ENCODE measurements at places on chromosomes 7 and 10.

- no peak for DNase-seq
Observed at GRCh38 chr7:96013836-96014235, 241.5 kb downstream of the DYNC1I1 start.

DNA sequence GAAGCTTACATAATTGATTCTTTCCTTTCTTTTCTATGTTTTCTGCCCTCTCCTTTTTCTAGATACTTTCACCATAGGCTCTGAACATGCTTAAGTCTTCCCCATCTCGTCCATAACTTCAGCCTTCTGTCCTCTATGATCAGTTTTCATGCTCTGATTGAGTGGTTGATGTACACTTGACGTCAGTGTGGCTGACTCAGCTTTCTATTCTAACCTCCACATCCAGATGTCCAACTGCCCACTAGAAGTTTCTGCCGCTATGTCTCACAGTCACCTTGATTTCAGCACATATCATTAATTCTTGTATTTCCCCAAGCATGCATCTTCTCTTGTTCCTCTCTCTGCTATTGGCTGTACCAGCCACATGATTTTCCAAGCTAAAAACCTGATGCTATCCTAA is 15.0 kb downstream of the CDK14 start:
- no peak for DNase-seq

DNA sequence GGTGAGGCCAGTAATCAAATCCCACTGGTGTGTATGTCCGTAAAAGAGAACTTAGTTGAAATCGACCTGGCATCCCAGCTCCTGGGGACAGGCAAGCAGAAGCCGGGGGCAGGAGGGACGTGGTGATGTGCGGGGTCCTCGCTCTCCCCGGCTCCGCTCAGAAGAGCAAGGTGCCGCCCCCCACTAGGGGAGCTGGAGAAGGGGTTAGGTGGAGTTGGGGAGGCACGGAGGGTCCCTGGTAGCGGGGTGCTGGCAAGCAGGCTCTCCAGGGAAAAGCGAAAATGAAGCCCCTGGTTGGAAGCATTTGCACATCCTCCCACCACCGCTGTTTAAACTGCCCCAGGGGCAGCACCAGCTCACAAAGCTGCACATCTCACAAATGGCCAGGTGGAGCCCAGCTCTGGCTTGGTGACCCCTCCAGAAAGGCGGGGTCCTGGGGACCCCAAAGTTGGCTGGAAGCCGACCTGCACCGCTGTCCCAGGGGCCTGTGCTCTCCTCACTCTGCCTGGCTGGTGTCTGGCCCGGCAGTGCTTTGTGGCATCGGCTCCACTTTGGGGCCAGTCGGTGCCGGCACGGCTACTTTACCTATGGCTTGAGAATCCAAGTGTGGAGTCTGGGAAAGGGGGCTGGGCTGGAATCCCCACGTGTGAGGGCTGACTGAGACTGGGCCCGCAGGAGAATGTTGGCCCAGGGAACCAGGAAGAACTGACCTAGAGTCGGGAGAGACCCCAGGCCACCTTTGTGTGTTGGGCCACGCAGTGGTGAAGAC is 2.9 kb upstream of the CFAP46 start:
- no peak for DNase-seq

- DNase-seq: no peak
Observed at GRCh38 chr10:60140651-60141632, 234.6 kb upstream of the CCDC6 start.

DNA sequence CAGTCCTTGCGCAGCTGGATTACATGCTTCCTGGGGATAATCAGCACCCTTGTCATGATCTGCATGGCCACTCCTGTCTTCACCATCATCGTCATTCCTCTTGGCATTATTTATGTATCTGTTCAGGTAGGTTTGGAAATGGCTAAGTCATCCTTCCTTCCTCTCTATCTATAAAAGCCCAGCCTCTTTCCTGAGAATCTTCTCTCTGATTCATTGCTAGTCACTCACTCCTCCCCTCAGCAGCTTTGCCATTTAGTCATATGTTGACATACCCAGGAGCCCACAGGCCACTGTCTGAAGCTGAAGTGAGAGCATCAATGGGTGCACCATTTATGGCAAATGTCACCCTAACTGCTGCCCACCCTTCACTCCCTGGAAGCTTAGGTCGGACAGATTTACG is 52.0 kb downstream of the ABCC2 start:
- DNase-seq: no peak

GRCh38 chr10:34031400-34031799 is 696.9 kb upstream of the NRP1 start:
- no peak for DNase-seq

DNA sequence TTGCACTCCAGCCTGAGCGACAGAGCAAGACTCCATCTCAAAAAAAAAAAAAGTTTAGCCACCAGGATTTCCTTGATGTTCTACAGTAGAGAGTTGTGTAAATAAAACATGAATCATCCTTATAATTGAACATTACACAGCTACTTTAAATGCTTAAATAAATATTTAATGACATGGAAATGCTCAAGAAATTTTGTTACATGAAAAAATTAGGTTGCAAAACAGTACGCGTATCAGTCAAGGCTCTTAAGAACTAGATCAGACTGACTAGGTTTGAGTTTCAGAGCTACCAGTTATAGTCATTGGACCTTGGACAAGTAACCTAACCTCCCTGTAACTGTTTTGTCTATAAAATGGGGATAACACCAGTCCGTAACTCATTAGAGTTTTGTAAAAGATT is 38.7 kb upstream of the GSAP start:
- DNase-seq: no peak

DNA sequence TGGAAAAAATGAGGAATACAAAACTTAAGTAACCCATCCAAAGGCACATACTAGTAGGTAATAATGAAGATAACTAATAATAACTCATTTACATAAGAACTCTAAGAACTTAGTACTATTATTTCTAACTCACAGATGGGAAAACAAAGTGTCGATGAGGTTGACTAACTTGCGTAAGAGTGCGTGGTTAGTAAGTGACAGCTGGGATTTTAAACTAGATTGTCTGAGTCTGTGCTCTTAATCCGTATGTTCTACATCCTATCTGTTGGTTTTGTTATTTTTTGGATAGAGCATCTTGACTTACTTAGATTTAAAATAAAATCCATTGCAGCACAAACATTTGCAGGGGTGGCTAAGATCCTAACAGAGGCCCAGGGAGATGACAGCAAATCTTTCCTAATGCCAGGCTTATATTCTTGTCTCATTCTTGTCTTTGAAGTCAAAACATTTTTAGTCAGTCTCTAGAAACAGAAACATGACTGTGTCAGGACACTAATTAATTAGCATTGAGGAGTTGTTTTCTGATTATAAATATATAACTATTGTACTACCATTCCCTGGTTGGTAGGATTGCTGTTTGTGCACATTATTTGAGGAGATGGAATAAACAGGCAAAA is 11.7 kb downstream of the RPA3 start:
- no peak for DNase-seq

DNA sequence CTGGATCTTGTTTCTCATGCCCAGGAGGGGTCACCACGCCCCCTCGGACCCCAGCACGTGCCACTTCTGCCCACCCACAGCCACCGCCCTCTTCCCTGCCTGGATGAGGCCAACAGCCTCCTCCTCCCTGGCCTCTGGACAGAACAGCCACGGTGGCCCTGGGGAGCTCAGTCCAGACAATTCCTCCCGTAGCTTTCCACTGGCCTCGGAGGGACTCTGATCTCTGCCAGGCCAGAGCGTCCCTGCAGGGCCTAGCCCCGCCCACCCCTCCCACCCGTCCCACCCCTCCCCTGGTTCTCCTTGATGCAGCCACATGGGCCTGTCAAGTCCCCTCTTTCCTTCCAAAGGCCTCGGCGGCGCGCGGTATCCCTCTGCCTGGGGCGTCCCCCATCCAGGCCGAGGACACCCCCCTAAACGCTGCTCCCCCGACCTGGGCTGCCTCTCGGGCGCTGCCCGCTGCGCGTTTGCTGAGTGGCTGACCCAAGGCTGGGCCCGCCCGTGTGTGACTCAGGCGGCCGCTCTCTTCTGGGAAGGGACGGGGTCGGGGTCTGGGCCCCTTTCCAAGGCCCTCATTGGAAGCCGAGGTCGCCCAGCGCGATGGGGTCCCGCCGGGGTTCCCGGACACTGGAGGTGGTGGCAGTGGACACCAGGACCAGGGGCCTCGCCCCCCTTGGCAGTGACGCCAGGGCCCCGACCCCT is 557 bp downstream of the TMEM120A start:
- no peak for DNase-seq

DNA sequence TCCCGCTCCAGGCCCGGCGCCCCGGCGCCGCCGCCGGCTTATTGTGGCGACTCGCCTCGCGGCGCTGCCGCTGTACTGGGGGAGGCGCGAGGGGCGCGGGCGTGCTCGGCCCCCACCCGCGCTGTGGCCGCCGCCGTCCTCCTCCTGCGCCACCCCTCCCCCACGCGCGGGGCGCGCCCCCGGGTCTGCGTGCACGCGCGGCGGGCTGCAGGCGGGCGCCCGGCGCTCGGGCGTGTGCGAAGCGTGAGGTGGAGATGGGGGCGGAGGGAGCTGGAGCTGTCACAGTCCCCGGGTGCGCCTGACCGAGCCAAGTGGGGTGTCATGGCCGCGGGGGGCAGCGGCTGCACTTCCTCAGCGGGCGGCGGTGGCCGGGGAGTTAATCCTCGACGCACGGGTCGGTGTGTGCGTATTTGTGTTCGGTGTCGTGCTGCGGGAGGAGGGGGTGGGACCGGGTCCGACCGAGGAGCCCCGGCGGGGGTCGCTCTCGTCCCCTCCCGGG is 672 bp downstream of the LCOR start:
- DNase-seq: peak; percentile 70

DNA sequence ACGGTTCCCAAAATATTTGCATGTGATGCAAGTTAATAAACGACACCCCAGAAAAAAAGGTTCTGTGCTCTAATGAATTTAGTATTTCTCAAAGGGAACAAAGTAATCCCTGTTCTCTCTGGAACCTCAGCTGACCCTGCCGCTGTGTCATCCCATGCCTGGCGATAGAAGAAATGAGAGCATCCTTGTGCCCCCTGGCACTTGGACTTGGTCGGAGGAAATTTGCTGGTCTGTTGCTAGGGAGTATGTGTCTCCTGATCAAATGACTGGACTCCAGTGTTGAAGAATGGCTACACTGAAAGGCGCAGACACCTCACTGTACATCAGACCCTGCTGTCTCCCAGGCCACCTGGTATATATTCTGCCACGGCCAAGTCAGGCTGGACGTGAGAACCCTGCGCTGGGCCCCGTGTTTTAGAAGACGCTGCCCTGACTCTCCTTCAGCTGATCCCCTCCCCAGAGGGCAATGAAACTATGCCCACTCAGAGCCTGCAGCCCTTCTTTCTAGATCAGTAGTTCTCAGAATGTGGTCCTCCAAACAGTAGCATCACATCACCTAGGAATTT is 67.2 kb downstream of the THNSL1 start:
- DNase-seq: no peak

DNA sequence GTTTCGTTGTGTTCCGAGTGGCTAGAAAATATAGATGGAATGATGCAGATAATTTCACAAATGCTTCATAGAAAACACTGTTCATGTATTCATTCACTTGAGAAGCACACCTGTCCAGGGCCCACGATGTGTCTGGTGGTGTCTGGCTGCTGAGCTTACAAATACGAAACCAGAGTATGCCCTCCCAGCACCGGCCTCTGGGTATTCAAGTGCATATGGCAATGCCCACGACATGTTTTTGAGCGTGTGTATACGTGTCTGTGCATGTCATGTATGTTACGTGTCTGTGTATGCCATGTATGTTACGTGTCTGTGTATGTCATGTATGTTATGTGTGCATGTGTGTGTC is 37.9 kb downstream of the IL2RA start:
- DNase-seq: no peak

All from stimulated activated CD8-positive, alpha-beta memory T cell treated with anti-CD3 and anti-CD28 coated beads, Interleukin-7, amount 100 ng/mL, for 48 hours (primary cell).